ENCODE measurements at places on chromosomes 3 and 15.

GRCh38 chr15:81781395-81781794 lies 264.4 kb downstream of the MEX3B start:
- no peak for DNase-seq

GRCh38 chr15:72599855-72600464 lies 54.5 kb upstream of the GOLGA6B start:
- no peak for DNase-seq

DNA sequence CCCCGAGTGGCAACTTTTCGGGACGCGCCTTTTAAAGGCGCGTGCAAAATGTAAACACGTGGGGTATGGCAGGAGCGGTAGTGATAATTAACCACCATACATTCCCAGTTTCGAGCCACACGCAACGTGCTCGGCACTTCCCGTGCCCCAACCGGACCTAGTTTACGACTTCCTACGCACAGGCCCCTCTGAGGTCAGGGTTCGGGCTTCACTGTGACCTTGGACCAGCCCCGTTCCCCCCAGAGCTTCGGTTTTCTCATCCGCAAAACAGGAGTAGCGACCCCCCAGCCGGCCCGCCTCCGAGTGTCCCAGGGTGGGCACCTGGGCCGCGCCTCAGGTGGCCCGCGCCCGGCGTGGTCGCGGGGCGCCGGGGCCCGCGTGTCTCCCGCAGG lies 451 bp downstream of the CHCHD4 start:
- peak; percentile 62 for DNase-seq

GRCh38 chr3:107745354-107745753 lies 222.6 kb downstream of the BBX start:
- no peak for DNase-seq

DNA sequence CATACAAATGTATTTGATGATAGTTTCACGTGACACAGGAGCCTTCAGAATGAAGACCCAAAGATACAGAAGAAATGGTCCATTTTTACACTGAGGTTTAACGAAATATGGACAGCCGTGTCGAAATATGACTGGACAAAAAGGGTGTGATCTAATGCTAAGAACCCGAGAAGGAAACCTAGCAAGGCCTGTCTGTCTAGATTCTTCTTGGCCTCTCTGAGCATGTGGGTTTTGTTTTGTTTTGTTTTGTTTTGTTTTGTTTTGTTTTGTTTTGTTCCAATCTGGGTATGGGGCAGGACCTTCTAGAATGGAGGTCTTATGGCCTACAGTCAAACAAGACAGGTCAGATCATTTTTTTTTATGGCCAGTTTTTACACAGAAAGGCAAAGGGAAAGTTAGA lies 242.7 kb upstream of the STT3B start:
- no peak for DNase-seq

DNA sequence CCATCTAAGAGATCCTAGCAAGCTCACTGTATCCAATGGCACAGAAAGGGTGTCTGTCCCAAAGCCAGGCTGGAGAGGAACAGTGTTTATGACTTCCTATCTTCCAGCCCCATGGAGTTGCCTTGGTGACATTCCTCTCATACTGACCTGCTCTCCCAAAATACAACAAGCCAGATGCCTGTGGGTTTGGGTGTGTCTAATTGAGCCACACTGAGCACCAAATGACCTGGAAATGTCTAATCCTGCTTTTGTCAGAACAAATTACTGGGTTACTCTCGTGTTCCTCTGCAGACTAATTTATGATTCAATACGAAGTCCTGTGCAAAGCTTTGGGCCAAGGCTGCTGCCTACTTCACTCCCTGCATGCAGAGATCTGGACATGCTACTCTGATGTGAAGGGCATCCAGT lies 98.1 kb upstream of the STRIT1 start:
- no peak for DNase-seq

- DNase-seq, result no peak
Measured at GRCh38 chr3:42849017-42849416, 26.7 kb downstream of the CYP8B1 start.

- DNase-seq, result no peak
Measured at GRCh38 chr15:85744579-85744978, 50.1 kb downstream of the KLHL25 start.

- peak; percentile 81 for DNase-seq
Measured at GRCh38 chr3:69326855-69327300, 59.0 kb downstream of the FRMD4B start.

- DNase-seq, result no peak
Measured at GRCh38 chr3:11591391-11592282, 52.1 kb downstream of the VGLL4 start.

- peak; percentile 44 for DNase-seq
Measured at GRCh38 chr3:184289426-184289938, 9.6 kb upstream of the PSMD2 start.

DNA sequence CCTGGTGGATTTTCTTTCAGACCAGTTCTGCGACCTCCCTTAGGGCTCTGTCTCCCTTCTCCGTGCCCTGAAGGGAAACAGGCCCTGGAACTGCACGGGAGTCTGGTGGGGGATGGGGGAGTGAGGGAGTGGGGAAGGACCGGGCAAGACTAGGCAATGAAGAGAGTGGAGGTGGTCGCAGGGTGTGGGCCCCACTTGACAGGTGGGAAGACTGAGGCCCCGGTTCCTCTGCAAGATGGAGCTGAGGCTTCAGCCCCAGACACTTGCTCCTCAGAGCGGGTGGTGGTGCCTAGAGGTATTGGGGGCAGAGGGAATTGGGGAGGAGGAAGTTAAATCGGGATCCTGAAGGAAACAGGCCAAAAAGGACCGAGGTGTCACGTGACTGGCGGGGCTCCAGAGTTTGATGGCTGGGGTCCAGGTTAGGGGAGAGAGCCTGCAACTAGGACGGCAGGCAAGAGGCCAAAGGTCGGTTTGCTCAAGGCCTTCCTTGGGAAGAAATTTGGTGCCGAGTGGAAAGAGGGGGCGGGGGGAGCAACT lies 597 bp upstream of the CAMK1 start:
- no peak for DNase-seq

- DNase-seq, result no peak
Measured at GRCh38 chr15:60554494-60554893, 75.6 kb upstream of the ICE2 start.

DNA sequence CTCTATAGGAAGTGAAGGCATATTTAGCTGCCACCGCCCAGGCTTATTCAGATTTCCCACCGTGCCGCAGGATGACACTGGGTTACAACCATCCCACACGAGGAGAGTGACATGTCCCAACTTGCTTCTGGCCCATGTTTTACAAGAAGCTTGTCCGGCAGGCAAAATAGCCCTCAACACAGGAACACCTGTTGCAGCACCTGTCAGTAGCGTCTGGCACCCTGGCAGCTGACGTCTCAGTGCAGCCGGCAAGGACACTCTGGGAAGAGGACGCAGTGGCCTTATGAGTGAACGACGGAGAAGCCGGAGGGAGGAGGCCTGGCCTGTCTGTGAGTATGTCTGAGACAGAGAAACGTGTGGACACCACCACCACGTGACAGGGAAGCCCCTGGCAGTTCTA lies 32.1 kb downstream of the FAM174B start:
- DNase-seq, result no peak

GRCh38 chr3:101300073-101300472 lies 20.3 kb downstream of the IMPG2 start:
- DNase-seq, result no peak

GRCh38 chr3:85835857-85836440 lies 877.2 kb downstream of the CADM2 start:
- no peak for DNase-seq

DNA sequence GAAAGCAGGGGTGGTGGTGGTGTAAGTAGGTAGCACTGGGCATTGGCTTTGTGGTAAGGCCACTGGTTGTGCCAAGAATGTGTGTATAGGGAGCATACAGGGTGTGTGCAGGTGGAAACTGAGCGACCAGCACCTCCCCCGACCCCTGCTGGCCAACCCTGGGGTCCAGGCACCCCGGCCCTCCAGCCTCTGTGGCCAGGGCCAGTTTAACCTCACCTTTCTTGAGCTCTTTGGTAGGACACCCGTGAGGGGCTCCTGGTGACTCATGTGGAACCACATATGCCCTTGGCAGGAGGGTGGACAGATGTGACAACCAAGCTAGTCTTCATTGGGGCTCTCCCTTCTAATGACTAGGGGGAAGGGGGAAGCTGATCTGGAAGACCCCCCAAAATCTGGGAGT lies 19.5 kb downstream of the SHF start:
- DNase-seq, result no peak

DNA sequence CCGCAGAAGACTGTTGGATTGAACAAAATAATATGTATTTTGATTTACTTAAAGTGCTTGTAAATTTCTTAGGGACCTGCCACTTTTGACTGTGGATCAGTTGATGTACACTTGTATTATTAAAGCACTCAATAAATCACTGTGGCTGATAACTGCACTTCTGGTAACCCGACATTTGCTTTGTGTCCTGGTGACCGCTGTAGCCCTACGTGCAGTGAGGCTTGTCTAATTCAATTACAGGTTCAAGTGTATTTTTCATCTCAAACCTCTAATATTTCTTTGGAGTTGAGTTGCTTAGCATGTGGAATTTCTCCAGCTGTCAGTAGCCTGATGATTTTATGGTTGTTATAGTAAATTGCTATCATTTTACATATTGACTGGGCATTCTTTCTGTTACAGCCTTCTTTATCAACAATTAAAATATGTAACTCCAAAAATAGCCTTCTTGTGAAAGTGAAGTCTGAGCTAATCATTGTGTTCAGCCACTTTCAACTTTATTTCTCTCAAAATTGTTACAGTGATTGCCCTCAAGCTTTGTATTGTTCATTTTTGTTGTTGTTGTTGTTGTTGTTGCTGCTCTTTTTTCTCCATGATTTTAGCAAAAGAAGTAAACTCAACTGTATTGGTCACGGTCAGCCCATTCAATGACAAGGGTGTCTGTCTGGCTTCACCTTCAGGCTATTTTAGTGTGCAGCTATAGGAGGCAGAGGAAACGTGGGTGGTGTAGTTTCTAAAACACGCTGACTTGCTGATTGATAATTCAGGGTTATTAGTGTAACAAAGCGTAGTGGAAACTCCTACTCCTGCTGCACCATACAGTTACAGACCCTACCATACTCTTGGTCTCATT lies 215.1 kb upstream of the UBE2E1 start:
- DNase-seq, result no peak

- peak; percentile 17 for DNase-seq
Measured at GRCh38 chr3:189914799-189915198, 205.9 kb downstream of the P3H2 start.

- DNase-seq, result no peak
Measured at GRCh38 chr3:174419216-174419615, 439.9 kb upstream of the NAALADL2 start.

- DNase-seq, result no peak
Measured at GRCh38 chr3:72001758-72002157, 216.8 kb upstream of the PROK2 start.

- no peak for DNase-seq
Measured at GRCh38 chr3:72224804-72225509, 440.0 kb upstream of the PROK2 start.

DNA sequence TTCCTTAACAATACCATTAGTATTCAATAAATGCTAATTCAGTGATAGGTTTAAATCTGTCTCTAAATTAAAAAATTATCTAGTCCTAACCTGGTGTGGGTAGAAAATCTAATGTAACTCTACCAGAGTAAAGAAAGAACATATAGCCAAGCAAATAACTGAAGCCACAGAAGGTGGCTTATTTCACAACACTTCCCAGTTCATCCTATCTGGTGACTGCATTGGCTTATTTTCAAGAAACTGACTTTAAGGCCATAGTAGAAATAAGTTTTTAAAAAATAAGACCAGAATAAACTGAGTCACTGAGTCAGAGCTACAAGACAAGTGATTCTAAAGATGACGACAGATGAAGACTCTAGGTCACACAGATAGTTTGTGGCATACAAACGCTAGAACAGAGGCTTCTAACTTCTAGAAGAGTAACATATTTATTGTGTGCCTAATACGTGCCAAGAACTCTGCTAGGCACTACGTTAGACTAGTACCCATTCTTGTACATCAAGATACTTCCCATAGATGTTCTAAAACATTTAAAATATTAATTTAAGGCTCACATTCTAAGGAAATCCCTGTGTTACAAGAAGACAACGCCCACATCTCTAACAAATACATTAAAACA lies 25.9 kb downstream of the TMCC1 start:
- no peak for DNase-seq

- no peak for DNase-seq
Measured at GRCh38 chr15:101551696-101552591, 62.4 kb upstream of the PCSK6 start.

DNA sequence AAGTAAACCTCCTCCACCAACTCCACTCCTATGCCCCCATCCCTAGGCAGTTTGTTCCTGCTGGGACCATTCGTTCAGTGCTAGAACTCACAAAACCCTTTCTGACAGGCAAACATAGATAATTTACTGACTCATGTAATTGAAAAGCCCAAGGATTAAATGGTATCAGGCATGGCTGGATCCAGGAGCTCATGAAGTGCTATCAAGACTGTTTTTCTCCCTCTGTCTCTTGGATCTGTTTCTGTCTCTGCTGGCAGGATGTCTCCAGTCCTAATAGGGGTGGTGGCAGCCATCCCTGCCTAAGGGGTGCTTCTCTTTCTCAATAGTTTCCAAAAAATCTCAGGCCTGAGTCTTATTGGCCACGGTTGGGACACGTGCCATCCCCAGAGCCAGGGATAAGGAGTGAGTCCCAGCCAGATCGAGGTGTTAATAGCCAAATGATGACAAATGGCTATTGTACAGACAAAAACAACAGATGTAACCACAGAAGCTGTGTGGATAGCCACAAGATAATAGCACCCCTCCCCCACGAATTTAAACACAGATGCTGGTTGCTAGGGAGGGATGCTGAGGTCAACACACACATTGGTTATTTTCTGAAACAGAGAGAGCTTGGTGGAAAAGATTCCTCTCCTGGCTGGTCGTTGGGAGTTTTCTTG lies 168.6 kb downstream of the SHQ1 start:
- no peak for DNase-seq

GRCh38 chr3:126353694-126354321 lies 3.4 kb downstream of the KLF15 start:
- DNase-seq, result no peak
